ENCODE measurements at places on chromosomes 7 and 10.

DNA sequence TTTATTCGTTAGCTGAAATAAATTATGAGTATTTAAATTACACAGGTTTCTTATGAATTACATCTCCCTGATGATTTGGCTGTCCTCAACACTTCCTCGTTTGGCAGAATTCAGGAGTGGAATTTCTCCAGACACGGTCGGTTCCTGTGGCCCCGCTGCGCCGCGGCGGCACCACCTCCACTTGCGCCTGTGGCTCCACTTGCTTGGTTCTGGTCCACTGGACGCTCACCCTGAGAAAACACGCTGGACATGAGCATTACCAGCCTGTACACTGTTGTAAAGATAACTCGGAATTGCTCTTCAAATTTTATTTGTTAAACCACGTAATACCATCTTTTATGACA is 85.3 kb downstream of the ZNF33B start:
- DNase-seq = no peak

DNA sequence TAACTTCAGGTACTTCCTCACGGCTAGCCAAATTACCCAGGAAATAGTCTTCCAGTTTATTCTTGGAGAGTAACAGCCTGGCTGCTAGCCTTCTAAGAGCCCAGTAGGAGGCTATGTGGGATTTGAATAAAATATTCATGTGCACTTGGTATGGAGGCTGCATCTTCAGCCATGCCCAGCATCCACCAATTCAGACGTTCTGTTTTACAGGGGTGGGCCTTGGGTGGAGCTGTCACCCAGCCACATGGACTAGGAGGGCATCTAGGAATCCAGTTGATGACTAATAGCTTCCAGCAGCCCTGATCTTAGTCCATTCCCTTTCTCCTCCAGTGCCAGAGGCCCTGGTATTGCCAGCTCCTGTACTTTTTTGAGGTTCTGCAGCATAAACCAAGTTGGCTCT is 66.3 kb upstream of the ZRANB1 start:
- no peak for DNase-seq

DNA sequence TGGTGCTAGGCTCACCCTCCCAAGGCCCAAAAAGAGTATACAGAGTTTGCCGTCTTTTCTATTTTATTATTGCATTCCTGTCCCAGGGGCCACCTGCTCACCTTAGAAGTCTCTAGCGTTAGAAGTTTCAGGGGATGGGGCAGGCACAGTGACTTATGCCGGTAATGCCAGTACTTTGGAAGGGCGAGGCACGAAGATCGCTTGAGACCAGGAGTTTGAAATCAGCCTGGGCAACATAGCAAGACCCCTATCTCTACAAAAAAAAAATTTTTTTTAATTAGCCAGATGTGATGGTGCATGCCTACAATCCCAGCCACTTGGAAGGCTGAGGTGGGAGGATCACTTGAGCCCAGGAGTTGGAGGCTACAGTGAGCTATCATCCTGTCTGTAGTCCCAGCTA is 30.3 kb upstream of the HSPB1 start:
- DNase-seq = no peak

GRCh38 chr10:110494532-110494931 is 3.2 kb upstream of the DUSP5 start:
- DNase-seq = no peak

GRCh38 chr7:142438923-142439515 is 181.2 kb upstream of the PRSS58 start:
- DNase-seq = no peak

DNA sequence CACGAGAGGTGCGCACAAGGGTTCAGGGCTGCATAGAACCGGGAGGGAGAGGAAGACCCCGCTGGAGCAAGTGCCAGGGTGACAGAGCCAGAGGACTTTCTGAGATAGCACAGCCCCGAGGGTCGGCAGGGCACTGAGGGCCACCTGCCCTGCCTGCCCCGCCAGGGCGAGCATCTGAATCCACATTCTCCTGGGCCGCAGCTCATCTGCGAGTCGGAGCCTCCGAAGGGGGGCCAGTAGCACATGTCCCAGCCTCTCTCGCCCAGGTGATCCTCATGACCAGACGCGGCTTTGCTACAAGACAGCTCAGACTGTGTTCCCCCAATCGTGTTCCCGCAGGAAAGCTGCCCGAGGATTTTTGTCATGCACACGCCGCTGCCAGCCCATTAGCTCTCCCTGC is 71.2 kb downstream of the ADARB2 start:
- DNase-seq = no peak

GRCh38 chr7:10803720-10804119 is 170.0 kb upstream of the PHF14 start:
- DNase-seq = no peak

DNA sequence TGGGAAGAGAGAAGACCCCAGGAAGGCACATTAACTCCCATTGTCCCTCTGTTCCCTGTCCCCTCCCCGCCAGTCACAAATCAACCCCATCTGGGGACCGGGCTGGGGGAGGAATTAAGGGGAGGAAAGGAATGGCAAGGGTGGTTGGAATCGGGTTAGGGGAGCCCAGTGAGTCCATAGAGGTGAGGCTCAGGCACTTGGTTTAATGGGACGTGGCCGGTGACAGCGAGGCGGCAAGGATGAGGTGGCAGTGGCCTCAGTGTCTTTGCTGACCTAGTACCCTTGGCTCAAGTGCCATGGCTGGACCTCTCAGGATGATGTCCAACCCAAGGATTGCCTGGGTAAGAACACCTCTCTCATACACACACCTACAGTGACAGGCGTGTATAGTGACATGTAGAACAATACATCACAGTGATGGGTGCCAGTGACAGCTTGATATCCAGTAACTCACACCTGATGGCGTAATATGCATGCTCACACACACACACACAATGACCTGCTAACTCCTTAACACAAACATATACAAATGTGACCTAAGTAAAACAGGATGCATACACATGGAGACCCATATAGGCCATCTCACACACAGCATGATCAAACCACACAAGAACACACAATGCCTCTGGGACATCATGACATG is 12.3 kb downstream of the KCNIP2 start:
- DNase-seq = no peak

- peak; percentile 53 for DNase-seq
Measured at GRCh38 chr7:105932835-105933477, 30.1 kb upstream of the CDHR3 start.

DNA sequence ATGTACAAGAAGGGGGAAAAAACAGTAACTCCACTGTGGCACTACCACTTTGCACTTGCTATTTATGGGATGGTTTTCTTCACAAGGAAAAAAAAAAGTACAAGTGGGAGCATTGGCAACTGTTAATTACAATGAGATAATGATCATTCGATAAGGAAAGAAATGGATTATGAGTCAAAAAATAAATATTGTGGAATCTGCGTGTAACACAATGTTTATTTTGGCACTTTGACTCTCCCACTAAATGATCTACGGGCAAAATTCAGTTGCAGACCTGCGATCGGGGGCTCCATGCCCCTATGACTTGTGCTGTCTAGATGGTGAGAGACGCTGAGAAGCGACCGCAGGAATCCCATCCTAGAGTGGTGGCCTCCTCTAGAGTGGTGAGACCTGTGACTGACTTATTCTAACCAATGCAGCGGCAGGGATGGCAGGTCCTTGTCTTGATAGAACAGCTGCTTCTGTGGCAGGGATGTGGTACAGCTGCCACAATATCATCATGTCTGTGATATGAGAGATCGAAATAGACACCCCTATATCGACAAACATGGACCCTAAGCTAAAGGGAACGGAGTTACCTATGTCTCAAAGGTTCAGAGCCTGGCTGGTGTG is 345.0 kb upstream of the KLF6 start:
- no peak for DNase-seq

Data from neural progenitor cell (in vitro differentiated cells).